ENCODE measurements at places on chromosomes 1 and 21.

DNA sequence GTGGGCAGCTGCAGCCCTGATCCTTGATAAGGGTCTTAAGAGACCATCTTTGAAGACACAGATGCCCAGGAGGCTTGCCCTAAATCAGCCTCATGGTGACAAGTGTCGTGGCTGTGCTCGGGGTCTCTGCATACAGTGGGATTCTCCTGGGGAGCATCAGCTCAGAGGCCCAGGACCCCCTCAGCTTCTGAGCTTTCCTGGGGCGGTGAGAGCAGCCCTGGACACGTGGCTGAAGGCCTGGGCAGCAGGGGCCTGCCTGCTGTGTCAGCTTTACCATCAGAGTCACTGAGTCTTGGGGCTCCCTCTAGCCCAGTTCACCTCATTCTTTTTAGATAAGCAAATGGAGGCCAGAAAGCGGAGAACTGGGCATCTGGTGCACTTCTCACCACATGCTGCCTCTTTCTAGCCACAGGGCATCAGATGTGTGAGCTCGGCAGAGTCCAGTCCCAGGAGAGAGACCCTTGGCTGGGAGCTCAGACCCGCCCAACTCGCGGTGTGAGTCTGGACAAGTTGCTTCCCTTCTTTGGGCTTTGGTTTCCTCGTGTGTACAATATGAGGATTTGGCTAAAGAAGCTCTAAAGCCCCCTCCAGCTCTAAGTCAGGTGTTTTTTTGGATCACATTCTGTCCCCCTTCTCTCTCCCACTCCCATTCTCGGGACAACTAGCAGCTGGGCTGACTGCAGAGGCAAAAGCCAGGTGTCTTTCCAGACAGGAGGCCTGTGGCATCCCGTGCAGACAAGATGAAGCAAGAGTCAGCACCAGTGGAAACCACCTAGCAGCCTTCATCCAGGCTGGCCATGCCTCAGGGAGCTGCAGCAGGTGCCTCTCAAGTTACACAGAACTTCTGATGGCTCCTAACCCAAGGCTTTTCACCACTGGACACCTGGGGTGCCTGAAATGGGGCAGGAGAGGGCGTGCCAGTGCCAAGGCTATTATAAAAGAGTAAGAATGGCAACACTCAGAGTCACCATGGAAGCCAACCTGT, 119.1 kb downstream of the KCNN3 start:
- no peak for DNase-seq

GRCh38 chr1:36397378-36398230, at the start of gene LSM10:
TSS of gene LSM10 (minus strand) at chr1:36397908. CDS start at chr1:36394129, 3,779 bp downstream.
- peak; percentile 91 for DNase-seq

GRCh38 chr1:34131396-34132160, 33.5 kb downstream of the CSMD2 start:
- DNase-seq: no peak

- DNase-seq: no peak
Measured at GRCh38 chr1:184388971-184389370, 2.1 kb downstream of the C1orf21 start.

DNA sequence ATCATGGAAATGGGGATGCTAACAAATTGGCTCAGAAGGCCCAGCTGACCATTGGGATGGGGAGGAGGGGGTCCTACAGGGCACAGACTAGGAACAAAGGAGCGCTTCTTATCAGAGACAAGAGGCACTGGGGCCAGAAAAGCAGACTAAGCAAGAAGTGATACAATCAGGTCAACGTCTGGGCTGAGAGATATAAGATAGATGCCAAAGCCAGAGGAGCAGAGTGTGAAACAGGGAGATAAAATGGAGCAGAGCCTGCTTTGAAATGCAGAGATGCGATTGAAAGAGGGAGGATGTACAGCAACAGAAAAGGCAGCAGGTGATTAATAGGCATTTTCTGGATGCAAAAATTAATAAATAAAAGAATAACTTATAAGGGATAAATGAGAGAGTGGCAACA, 127.5 kb upstream of the SAMSN1 start:
- no peak for DNase-seq

- no peak for DNase-seq
Measured at GRCh38 chr1:116474921-116475849, 95.6 kb downstream of the CD58 start.

DNA sequence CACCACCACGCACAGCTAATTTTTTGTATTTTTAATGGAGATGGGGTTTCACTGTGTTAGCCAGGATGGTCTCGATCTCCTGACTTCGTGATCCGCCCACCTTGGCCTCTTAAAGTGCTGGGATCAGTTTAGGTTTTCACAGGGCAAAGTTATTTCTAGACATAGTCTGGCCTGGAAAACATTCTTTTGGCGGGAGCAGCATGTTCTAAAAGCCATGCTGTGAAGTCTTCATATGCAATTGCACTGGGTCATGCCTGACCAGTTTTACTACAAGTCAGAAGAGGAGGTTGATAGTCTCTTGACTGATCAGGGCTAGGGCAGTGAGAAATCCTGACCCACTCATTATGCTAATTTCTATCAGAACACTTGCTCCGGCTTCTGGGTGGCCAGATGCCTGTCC, 131.6 kb upstream of the POU3F1 start:
- no peak for DNase-seq

- DNase-seq: no peak
Measured at GRCh38 chr1:213723187-213723586, 264.6 kb upstream of the PROX1 start.

- no peak for DNase-seq
Measured at GRCh38 chr1:222777977-222778376, 36.9 kb upstream of the DISP1 start.

DNA sequence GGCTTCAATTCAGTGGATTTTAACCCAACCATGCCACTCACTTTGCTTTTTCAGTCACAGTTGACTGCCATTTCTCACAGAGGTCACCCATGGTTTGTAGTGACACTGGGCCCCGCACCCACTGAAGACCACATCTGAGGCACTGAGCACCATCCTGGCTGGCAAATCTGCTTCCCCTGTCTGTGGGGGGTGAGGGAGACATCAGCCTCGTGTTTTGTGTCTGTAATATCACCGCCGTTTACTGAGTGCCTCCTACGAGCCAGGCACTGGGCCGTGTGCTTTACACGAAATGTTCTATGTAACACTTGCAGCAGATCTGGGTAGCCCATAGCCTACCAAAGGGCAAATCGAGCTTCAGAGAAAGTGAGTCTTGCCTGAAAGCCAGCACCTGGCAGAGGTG, 161.8 kb downstream of the PGBD5 start:
- DNase-seq: no peak

DNA sequence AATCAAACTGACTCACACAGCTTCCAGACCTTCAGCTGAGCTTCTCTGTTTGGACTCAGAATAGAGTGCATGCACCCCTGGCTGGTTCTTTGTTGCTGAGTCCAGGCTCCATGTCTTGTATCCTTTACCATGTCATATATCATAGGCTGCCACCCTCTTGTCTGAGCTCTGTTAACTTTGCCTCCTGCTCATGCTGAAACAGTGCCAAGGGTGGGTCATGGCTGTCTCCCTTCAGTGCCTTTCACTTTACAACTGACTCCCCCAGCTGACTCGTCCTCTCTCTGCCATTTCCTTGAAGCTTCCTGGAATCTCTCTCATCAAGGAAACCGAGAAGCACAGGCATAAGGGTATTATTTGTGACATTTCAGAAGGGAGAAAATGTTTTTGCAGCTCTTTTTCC, 885.3 kb downstream of the TTLL7 start:
- no peak for DNase-seq

- DNase-seq: no peak
Measured at GRCh38 chr21:45054927-45055612, 19.3 kb upstream of the ADARB1 start.

DNA sequence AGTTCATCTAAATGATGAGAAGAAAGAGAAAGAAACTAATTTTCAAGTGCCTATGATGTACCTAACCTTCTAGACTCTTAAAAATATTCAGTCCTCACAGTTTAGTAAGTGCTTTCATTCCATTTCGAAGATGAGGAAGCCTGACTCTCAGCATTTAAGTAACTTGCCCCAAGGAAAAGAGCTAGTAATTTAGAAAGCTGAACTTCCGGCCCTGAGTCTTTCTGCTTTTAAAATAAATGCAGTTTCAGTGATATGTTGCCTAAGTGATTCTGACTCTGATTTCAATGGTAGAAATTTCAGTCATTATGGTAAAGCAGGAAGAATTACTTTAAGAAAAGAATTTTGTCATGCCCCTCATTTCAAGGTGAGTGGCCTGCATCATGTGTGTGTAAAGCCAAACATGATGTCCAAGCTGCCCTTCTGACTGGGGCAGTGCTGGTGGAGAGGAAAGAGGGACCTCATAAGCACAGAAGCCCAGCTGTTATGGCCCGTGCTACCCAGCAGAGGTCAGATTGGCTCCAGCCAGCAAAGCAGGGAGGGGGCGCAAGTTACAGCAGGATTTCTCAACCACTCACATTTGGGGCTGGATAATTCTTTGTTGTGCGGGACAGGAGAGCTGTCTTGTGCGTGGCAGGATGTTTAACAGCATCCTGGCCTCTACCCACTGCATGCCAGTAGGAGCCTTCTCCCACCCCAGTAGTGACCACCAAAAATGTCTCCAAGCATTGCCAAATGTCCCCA, 10.7 kb downstream of the ATP1A4 start:
- no peak for DNase-seq

GRCh38 chr21:45818276-45818903, 163.2 kb upstream of the COL6A1 start:
- DNase-seq: no peak

GRCh38 chr21:42374864-42375499, 8.6 kb upstream of the TFF1 start:
- DNase-seq: no peak

DNA sequence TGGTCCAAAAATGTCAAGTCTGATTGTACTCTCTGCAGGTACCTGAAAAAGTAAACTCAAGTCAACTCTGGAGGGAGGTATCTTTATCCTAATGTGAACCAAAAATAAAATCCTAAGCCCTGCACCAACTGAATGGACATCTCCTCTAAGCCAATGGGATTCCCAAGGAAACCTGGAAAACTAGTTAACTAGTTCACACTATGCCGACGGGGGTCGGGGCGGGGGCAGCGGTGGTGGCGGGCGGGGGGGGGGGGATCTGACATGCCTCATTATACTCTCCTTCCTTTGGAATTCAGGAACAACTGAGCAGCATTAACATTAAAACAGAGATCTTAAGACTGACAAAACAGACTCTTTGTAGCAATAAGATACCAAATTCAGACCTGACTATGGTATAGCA, 452.6 kb upstream of the CAMK1G start:
- no peak for DNase-seq
